Fibroblast of skin of right quadriceps (primary cell): ENCODE measurements at places on chromosomes 3 and 15.

DNA sequence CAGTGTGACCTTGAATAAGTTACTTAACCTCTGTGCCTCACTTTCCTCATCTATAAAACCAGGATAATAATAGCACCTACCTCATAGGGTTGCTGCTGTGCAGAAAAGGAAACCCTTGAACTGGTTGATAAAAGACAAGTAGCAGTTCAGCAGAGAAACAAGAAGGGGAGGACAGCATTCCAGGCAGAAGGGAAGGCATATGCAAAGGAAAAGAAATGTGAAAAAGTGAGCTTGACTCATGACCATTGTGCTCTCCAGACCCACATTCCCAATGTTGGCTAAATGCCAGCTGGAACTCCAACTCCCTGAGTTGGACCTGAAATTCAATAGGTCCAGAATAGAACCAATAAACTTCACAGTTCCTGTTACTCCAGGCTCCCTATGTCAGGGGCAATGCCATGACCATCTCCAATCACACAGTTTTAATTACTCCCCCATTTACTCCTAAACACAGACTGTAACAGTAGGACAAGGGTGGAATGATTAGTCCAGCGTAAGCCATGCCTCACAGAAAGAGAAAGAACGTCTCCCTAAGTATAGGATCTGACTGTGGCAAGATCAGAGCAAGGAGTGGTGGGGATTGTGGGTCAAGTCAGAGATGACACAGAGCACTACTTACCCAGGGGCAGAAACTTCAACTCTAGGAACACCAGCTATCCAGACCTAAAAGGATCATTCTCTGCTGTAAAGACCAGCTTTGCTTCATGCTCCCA, 26.9 kb downstream of the PRKAR2A start:
- DNase-seq, result peak; percentile 59

GRCh38 chr3:38114052-38114874, 22.7 kb downstream of the ACAA1 start:
- no peak for DNase-seq

GRCh38 chr15:45126535-45127158, 3.0 kb downstream of the DUOXA1 start:
- peak; percentile 12 for DNase-seq

GRCh38 chr15:92018535-92019239, 165.2 kb downstream of the SLCO3A1 start:
- DNase-seq, result no peak

GRCh38 chr3:185646382-185647133, 60.5 kb downstream of the SENP2 start:
- DNase-seq, result no peak

DNA sequence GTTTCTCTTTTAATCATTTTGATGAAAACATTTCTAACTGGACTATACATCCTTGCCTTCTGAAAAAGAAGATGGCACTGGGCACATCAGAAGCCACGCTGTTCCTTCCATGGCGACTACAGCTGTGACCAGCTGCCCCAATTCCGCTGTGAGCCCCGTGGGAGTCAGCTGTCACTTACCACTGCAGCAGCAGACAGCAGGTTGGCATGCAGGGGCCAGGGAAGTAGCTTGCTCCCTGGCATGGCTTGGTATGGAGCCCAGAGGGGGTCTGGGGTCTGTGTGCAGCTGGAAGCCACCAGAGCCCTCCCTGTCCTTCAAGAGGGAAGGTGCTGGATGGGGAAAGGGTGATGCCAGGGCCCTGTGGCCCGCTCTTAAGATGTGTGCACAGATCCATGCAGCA, 4.5 kb upstream of the ZXDC start:
- no peak for DNase-seq

- DNase-seq, result no peak
Measured at GRCh38 chr3:169913323-169913722, 2.0 kb downstream of the SAMD7 start.

DNA sequence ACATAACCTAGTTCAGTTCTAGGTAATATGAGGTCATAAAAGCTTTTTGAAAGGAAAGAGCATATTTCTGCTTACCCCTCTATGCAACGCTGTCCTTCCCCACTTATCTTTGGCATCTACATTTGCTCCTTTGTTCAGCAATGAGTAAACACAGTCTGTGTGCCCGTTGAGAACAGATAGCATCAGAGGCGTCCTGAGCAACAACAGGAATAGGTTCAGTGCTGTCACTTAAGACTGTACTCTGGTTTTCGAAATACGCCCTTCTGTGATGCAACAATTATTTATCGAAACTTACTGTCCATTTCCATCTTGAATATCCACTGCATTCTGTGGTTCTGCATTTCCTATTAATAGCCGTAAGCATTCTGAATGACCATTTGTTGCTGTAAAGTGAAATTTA, 84.4 kb downstream of the BTD start:
- no peak for DNase-seq

GRCh38 chr3:171841620-171842000, 1.5 kb upstream of the TMEM212 start:
- peak; percentile 57 for DNase-seq

DNA sequence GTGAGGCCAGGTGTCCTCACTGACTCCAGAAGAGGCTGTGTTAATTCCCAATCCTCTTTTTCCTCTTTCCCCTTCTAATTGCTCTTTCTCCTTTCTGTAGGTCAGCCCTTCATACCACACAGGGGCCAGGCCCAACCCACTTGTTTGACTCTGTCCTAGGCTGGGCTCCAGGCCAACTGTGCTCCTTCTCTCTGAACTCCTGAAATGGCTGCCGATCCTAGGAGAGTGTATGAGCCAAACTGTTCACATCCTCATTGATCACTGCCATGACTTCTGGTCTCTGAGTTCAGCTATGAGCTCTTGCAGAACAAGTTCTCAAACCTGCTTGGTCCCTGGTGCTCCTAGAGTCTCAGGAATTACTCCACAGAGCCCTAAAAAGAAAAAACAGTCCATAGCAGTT, 145.1 kb downstream of the VGLL4 start:
- peak; percentile 65 for DNase-seq

GRCh38 chr3:172557515-172558220, 34.4 kb upstream of the TNFSF10 start:
- peak; percentile 51 for DNase-seq

- DNase-seq, result peak; percentile 62
Measured at GRCh38 chr3:66904831-66905493, 93.1 kb upstream of the KBTBD8 start.

- peak; percentile 5 for DNase-seq
Measured at GRCh38 chr3:15903164-15903563, 105.4 kb upstream of the ANKRD28 start.

DNA sequence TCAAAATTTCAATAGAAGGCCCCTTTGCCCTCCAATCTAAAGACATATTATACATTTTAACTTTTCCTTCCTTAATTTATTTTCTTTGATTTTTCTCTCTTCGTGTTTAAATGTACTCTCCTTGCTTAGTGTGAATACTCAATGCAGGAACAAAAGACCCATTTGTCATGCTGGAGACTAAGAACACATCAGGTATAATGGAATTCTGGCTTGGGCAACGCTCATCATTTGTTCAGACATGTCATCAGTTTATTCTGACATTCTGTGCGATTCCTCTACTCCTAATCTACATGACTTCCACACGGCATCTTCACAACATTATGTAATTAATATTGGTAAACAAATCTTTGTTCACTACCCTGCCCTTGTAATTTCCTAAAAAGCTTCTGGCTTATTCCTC, 136.6 kb upstream of the LRRN1 start:
- no peak for DNase-seq

DNA sequence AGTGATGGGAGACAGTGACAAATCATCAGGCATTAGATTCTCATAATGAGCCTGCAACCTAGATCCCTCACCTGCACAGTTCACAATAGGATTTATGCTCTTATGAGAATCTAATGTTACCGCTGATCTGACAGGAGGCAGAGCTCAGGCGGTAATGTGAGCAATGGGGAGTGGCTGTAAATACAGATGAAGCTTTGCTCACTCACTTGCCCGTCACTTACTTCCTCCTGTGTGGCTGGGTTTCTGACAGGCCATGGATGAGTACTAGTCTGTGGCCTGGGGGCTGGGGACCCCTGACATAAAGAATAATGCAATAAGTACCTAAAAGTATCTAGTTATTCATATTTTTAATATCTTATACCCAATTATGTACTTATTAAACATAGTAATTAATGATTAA, 15.6 kb downstream of the IQCB1 start:
- DNase-seq, result no peak

DNA sequence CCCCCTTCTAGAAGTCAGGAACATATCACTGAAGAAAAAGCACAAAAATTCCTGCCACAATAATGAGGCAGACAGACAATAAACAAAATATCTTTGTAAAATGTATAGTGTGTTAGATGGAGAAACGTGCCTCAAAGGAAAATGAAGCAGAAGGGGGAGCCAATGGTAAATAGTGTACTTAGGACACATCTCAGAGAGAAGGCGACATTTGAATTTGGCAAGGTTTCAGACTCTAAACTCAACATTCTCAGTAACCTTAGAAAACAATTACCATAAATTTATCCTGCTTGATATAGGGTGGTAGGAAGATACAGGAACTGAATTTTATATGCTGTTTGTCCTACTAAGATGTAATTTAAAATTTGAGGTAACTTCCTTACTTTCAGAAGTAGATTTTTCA, 52.6 kb upstream of the PTX3 start:
- no peak for DNase-seq

GRCh38 chr3:170258105-170258487, 35.9 kb downstream of the PRKCI start:
- no peak for DNase-seq

DNA sequence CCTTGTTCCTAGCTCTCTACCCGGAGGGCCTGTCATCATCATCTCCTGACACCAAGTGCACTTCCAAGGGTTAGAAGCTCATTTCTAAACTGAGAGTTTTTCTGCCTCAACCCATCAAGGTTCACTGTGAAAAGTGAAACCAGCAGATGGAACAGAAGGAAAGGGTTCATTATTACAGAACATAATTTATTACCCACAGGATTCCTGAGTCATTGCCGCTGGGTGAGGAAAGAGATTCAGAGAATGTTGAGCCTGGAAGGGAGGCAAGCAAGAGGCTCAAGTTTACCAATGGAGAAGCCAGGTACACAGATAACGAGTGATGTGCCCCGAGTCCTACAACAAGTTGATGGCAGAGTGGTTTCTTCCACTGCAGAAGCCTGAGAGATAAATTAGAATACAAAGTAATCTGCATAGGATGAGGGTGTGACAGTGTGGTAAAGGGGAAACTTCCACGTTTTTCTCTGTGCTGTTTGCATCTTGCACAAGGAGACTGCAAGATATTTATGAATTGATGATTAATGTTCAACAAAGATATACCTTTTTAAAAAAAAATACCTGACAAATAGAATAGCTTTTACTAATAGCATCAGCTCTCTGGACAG, 80.5 kb upstream of the SETMAR start:
- no peak for DNase-seq

DNA sequence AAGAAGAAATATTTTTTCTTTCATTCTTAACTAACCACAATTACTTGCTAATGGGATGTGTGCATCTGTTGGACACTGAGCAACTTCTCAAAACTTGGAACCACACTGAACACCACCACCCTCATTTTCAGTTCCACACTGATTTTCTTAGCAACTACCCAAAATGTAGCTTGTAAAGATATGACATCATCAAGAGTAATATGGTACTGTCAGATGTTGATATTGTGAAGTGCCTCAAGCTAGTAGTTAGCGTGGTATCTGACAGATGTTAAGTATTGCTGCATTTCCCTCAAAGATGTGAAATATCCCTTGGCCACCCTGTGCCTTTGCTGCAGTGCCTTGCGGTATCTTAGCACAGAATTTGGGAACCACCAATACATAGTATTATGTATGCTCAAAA, 9.3 kb downstream of the RFTN1 start:
- DNase-seq, result no peak

DNA sequence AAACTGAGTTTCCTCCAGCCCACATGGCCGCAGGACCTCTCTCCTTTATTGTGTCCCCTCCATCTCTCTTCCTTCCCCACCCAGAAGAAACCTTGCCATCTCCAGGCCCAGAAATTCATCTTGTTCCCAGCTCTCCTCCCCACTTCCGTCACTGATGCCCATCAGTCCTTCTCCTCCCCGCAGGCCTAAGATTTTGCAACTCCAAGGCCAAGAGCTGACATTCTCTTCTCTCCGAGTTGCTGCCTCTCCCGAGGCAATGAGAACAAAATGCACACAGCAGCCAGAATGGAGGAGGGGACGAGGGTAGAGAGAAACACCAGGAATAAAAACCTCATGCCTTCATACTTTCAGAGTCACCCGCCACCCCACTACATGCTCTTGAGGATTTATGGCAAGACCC, 526.5 kb upstream of the PROK2 start:
- no peak for DNase-seq

DNA sequence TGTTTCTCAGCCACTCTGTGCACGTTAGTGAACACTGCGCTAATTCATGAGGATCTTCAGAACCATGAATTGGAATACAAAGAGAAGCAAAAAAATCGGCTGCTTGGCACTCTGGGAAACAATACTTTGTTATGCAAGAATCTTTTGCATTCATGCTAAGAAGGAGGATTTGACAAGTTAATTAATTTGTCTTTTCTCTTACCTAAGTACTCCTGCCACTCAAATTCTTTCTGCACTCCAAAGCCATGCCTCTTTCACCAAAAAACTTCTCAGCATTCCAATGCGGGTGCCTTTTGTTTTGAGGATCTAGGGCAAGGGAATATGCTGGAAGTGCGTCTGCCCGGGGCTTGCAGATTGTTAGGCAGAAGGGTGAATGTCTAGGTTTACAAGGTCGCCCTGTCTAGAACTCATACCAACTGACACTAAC, 11.3 kb upstream of the KAT2B start:
- DNase-seq, result no peak

DNA sequence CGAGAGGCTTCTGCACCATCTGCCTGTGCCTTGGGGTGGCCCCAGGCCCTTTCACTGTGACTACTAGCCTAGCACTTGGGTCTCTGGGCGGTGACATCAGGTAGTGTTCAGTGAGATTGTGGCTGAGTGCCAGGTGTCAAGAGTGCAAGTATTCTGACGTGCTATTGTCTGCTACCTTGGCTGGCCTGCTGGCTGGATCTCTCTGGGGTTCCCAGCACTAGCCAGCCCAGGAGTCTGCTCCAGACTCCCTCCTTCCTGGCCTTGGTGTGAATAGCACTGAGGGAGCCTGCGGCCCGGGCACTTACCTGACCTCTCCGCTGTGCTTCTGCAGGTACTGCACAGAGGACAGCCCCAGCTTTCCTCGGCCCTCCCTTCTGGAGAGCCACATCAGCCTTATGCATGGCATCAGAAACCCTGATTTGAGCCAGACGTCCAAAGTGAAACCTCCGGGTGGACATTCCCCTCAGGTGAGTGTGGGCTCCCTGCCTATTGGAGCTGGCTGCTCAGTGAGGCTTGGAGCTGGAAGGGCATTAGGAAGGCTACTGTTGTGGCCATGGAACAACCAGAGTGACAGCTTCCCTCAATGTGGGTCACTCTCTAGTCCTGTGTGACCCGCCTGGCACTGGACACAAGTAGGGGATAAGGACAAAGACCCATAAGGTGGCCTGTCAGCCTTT, 17.5 kb upstream of the ALPK3 start:
- DNase-seq, result no peak

DNA sequence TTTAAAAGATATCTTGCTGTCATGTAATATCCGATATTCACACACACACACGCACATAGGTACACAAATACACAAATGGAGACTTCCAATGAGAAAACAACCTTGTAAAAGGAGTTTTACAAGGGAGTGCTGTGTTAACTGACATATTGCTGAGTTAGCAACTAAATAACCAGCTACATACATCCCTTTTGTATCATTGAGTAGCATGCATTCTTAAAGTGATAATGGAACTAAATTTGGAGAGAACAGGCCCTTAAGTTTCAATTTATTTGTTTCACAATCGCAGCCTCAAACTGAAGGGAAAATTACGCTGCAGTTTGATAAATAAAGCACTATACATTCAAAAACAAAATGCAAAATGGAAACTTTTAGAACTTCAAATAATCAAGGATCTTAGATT, 1046.0 kb upstream of the NR2F2 start:
- no peak for DNase-seq
